Large intestine (tissue), 12 donors: ENCODE measurements at places on chromosomes 5 and 9. TPM values are rescaled to one million over a fixed set of nuclear protein-coding genes. Genes with fewer than 3 reads are reported as not detected.
A peak's percentile ranks its signal among the peaks of the same experiment; 100 is the strongest.

MOB3B gene
- polyA plus RNA-seq: 34.7 TPM

FBXL7 gene
- 7.2 TPM for polyA plus RNA-seq

PCDHGA5 gene
- 1.5 TPM for polyA plus RNA-seq

C9orf153 gene
- 0.22 TPM for polyA plus RNA-seq

AGGF1 gene
- polyA plus RNA-seq: 26.8 TPM

CCDC112 gene
- 8.2 TPM for polyA plus RNA-seq

NUTM2F gene
- polyA plus RNA-seq: not detected

SYK gene
- 27.3 TPM for polyA plus RNA-seq

RNF208 gene
- 11.0 TPM for polyA plus RNA-seq

KIF2A gene
- 38.6 TPM for polyA plus RNA-seq

DNA sequence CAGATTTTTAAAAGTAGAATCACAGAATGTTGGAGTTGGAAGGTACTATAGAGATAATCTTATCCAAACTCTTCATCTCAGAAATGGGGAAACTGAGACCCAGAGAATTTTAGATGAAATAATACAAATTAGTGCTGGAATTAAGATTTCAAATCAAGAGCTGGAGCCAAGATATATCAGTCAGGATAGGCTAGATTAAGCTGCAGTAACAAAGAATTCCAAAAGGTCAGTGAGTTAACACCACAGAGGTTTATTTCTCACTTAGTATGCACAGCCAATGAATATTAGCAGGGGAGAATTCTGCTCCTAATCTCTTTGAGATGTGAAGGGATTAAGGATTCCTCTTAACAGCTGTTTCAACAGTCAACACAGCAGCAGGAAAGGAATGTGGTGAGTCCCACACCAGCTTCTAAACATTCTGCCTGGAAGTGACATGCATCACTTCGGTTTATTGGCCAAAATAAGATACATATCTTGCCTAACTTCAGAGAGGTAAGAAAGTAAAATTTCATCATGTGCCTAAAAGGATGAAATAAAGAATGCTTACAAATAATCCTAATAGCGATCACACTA lies 136.8 kb downstream of the FRMD3 start:
- DNase-seq: no peak

DNA sequence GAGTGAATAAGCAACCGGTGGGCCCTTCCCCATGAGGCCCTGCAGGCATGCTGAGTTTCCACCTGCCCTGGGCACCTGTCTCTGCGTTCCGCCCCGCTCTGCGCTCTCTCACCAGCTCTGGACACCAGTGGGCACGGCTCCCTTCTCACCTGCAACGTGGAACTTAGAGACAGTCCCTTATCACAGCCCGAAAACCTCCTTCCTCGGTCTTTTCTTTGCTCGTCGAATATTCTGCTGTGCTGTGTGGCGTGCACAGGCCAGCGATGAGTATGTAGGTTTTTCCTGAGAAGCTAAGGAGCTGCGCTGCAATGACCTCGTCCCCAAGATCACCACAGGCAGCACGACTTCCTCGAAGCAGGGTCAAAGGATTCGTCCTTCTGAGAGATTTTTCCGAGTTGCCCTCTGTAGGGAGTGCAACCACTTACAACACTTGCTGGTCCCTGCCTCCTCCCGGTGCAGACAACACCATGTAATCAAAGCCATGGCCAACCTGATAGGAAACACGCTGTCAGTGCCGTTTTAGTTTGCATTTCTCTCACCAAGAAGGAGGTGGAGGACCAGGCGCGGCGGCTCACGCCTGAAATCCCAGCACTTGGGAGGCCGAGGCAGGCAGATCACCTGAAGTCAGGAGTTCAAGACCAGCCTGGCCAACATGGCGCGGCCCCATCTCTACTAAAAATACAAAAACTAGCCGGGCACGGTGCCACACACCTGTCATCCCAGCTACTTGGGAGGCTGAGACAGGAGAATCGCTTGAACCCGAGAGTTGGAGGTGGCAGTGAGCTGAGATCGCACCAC lies 27.2 kb upstream of the NOTCH1 start:
- DNase-seq: no peak

- no peak for DNase-seq
Measured at GRCh38 chr9:2039294-2040180, 24.4 kb downstream of the SMARCA2 start.

DNA sequence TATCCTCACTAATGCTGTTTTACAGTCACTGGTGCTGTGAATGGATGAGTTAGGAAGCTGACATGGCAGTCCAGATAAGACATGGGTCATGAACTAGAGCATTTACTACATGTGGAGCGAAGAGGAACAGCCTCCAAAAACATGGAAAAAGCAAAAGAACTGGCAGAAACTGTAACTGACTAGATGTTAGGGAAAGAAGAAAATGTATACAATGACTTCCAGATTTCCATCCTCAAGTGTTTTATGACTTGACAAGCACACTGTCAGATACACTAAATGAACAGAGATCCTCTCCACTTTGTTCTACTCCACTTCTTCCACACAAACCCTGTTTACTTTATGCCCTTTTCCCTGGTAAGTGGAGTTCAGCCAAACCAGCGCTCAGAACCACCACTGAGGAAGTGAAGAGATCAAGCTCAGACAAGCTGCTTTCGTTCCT lies 11.5 kb downstream of the HMGCS1 start:
- DNase-seq: no peak

- no peak for DNase-seq
Measured at GRCh38 chr9:126942399-126942798, 27.8 kb downstream of the RALGPS1 start.

DNA sequence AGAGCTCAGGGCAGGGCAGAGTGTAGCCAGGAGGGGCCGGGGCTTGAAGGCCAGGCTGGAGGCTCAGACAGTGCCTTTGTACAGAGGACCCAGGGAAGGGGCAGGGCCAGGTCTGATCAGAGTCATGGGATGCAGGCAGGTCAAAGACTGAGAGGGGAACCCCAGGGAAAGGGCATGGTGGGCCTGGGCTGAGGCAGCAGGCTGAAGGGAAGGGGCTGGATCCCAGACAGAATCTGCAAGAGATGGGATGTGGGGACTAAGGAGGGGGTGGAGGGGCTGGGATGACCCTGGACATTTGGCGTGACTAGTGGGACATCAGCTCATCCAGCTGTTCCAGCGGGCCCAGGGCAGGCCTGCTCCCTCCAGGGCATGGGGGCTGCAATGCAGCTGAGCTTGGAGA lies 15.5 kb upstream of the MRNIP start:
- DNase-seq: no peak

DNA sequence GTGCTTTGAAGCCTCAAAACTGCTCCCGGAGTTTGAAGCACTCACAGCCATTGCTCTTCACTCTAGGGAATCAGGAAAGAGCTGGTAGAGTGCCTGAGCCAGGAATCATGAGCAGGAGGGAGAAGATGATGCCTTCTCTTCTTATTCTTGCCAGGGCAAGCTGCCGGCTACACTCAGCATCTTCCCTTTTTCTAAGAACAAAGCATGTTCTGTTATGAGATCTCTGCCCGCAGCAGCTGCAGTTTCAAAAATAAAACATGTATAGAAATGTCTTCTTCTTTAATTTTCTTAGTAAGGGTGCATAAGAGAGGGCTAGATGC lies 57.9 kb upstream of the RICTOR start:
- DNase-seq: no peak

GRCh38 chr9:133807818-133808217 lies 69.7 kb upstream of the SARDH start:
- no peak for DNase-seq

DNA sequence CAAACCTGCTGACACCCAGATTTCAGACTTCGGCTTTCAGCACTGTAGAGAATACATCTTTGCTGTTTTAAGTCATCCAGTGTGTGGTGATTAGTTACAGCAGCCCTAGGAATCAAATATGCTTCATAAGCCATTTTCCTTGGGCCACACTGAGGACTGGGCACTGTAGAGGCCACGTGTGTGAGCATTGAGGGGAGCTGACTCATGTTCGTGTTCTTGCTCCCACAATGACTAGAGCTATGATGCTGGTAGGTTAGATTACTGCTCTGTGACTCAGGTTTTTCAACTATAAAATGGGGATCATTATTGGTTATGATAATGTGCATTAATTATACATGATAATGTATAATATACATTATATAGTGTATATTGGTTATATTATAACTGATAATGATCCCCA lies 96.5 kb upstream of the PALM2AKAP2 start:
- DNase-seq: no peak

DNA sequence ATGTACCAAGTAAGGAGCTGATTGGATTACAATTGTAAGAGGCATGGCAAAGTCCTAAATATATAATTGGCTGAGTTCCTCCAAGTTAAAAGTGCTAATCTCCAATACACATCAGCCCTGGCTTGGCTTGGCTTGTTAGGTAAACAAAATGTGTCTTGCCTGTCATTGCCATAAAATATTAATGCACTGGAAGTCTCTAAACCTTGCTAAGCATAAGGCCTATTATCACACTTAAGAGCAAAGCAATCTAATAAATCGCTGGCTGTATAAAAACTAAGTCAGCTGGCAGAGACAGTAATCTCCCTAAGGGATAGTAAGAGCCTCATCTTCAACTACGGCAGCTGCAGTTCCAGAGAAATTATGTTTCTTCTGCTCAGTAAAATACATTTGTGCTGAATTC lies 418.6 kb upstream of the GRAMD2B start:
- DNase-seq: peak; percentile 5

GRCh38 chr9:106526716-106527204 lies 336.2 kb upstream of the ZNF462 start:
- DNase-seq: no peak

DNA sequence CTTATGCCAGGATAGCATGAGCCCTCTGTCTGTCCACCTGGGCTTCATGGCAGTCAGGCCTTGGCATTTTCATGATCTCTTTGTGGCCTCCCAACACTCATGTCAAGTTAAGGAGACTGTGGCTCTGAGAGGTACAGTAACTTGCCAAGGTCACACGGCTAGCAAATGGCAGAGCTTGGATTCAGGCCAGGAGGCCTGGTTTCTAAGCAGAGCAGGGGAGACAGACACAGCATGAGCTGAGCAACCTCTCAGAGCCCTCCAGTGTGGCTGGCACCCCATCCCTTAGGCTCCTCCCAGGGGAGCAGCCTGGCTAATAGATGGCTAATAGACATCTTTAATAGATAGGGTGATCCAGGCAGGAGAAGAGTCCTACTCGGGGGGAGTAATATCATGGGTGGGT lies 4.1 kb downstream of the SYNPO start:
- no peak for DNase-seq

- DNase-seq: no peak
Measured at GRCh38 chr9:132506977-132507669, 75.3 kb upstream of the BARHL1 start.

GRCh38 chr9:27785714-27786100 lies 212.4 kb upstream of the C9orf72 start:
- no peak for DNase-seq

GRCh38 chr9:90860382-90860781 lies 58.8 kb downstream of the SYK start:
- DNase-seq: no peak

GRCh38 chr9:90956026-90956810 lies 154.6 kb downstream of the SYK start:
- DNase-seq: no peak

DNA sequence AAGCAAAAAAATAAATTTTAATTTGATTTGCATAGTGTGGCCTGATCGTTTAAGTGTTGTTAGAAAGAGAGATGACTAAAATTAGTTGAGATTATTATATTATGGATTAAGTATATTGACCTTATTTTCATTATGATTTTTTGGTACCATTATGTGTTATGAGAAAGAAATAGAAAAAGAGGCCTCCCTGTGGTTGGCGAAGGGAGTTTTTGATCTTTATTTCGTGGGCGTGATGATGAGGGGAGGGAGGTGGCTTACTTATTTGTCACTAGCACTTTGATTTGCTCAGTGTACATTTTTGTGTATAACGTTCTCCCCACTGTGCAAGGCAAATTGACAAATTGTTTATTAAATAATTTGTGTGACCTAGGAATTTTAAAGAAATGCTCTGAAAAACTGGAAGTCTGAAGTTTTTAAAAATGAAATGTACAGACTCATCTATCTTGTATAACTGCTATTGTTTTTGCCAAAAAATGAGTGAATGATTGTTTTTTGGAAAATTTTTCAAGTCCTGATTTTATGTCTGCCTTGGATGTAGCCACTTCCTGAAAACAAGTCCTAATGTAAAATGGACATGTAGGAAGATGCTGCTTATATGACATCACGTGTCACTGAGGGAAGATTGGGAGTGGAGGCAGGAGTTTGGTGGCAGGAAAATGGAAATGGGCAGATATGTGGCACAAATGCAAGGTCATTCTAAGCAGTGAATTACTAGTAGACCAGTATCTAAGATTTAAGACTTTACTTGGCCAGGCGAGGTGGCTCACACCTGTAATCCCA lies 3.0 kb downstream of the DAPK1 start:
- DNase-seq: no peak

DNA sequence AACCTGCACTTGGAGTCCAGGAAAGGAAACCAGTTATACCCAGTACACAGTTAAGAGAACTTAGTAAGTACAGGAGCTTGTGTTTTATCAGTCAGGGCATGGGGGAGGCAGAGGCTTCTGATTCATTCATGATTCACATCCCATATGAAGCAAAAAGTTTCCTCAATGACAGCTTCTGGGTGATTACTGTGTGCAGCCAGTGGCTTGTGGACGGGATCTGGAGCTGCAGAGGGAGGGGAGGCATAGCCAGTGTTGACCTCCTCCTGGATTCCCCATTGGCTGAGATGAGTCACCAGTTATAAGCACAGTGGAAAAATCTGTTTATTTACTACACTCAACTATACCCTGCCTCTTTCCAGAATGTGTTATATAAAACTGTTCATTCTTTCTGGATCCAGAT lies 17.7 kb downstream of the IL31RA start:
- DNase-seq: peak; percentile 5

DNA sequence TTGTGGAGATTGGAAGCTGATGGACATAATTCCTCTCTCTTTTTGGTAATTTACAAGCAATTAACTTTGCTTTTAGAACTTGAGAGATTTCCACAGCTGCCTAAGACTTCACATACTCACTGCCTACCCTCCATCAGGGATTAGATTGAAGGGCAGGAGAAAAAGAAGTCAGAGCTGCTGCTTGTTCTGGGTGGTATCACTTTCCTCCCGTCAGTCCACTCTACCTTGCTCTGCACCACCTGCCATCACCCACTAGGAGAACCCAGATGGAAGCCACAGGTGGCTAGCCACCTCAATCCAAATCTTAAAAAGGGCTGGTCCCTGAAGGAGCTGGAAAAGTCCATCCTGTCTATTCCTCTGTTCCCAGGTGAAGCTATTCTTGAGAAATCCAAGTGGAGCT lies 10.5 kb downstream of the IRF1 start:
- DNase-seq: no peak

DNA sequence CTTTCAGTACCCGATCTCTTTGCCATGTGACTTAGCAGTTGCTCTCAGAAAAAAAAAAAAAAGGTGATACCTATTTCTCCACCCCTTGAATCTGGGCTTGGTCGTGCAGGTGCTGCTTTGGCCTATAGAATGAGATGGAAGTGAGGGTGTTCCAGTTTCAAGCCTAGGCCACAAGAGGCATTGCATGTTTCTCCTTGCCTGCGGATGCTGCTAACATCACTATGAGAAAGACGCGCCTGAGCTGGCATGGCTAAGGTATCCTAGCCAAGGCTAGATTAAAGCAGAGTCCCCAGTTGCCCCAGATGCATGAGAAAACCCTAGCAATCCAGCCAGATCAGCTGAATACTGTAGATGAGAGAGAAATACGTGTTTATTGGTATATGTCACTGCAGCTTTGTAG lies 14.7 kb upstream of the CSF1R start:
- no peak for DNase-seq

- no peak for DNase-seq
Measured at GRCh38 chr5:98489021-98489420, 284.4 kb upstream of the RGMB start.

GRCh38 chr5:171649075-171649401 lies 136.6 kb upstream of the SMIM23 start:
- DNase-seq: no peak

GRCh38 chr5:43482490-43483297 lies 971 bp downstream of the TMEM267 start:
- no peak for DNase-seq

- DNase-seq: no peak
Measured at GRCh38 chr5:149790276-149790675, 60.2 kb downstream of the PPARGC1B start.
